K562 (cell line): ENCODE measurements at places on chromosomes 7 and 10. TPM values are rescaled to one million over a fixed set of nuclear protein-coding genes. Genes with fewer than 3 reads are reported as not detected.

DNA sequence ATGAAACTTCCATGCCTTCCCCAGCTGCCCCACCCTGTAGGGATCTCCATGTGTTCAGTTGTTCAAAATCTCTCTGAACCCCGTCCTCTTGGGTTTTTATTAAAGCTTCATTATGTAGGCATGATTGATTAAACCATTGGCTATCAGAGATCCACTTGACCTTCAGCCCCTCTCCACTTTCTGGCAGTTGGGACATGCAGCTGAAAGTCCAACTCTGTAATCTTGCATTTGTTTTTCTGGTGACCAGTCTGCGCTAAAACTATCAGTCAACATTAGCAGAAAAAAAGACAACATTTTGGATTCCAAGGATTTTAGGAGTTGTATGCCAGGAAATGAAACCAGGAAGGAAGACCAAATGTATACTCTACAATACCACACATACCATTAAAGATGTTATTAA is 1115.1 kb downstream of the XPNPEP1 start:
- DNase-seq = no peak
- no peaks in the 10 kb centered on the region for H3K27me3 ChIP-seq
- no peak overlapping the region for H3K4me3 ChIP-seq
- H3K36me3 ChIP-seq = no peaks in the 10 kb centered on the region

URGCP gene
- total RNA-seq = 15.6 and 18.7 TPM in 2 replicates

- H3K4me1 ChIP-seq = no peaks in the 10 kb centered on the region
- H3K4me3 ChIP-seq = no peak overlapping the region
- no peaks in the 10 kb centered on the region for H3K27me3 ChIP-seq
- no peak overlapping the region for H3K27ac ChIP-seq
- H3K36me3 ChIP-seq = peaks cover 53% of the 10 kb centered on the region
- no peak for DNase-seq
Observed at GRCh38 chr10:28620251-28620650, 57.1 kb upstream of the BAMBI start.

DNA sequence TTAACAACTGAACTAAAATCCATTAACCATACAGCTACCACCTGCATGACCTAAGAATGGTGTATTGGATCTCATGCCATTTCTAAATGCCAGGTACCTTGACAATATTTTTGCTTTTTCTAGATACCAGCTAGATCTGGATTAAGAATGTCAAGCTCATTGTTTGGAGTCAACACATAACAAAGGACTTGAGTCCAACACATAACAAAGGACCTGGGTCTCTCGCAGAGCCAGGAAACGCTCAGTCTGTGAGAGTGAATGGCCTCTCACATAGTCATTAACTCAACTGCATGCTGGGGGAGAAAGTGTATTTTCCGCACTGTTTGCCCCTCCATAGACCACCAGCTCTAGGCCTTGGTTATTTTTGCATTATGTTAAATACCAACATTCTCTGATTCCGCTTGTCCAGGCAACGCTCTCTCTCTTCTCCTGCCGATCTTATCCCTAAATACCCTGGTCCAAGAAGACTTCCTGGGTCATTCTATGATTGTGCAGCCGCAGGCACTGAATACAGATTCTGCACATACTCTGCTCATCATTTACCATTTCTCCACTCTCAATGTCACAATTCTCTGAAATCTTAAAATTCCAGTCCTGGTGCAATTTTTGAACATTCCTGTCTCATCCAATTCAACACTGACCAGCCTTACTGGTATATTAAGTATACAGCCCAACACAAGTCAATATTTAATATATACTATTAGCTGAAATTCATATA is 31.2 kb downstream of the ITIH5 start:
- no peaks in the 10 kb centered on the region for H3K4me1 ChIP-seq
- no peak overlapping the region for H3K4me3 ChIP-seq
- peaks cover 27% of the 10 kb centered on the region for H3K27me3 ChIP-seq
- DNase-seq = no peak
- H3K36me3 ChIP-seq = no peaks in the 10 kb centered on the region
- no peak overlapping the region for H3K27ac ChIP-seq

FRMD4A gene
- total RNA-seq = 4.3 and 4.5 TPM in 2 replicates

- H3K27me3 ChIP-seq = no peaks in the 10 kb centered on the region
- no peaks in the 10 kb centered on the region for H3K36me3 ChIP-seq
- no peak for DNase-seq
- H3K4me1 ChIP-seq = no peaks in the 10 kb centered on the region
- H3K4me3 ChIP-seq = no peak overlapping the region
Observed at GRCh38 chr7:33418251-33418701, 288.9 kb downstream of the BBS9 start.

MDH2 gene
- total RNA-seq = 671 and 701 TPM in 2 replicates
